ENCODE measurements at places on chromosomes 6 and 20.

DNA sequence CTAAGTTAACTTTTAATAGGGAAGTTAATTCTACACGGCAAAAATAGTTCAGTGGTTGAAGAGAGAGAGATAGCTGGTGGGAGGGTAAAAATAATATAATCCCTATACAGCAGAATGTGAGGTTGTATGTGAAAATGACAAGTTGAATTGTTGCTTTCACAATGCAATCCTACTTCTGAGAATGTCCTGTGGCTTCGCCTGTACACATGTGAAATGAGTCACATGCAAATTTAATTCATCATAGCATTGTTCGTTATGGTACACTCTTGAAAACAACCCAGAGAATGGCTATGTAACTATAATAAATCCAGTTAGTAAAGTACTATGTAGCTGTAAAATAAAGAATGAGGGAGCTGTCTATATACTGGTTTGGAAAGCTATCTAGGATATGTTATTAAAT lies 46.0 kb upstream of the HINT3 start:
- DNase-seq, result no peak

DNA sequence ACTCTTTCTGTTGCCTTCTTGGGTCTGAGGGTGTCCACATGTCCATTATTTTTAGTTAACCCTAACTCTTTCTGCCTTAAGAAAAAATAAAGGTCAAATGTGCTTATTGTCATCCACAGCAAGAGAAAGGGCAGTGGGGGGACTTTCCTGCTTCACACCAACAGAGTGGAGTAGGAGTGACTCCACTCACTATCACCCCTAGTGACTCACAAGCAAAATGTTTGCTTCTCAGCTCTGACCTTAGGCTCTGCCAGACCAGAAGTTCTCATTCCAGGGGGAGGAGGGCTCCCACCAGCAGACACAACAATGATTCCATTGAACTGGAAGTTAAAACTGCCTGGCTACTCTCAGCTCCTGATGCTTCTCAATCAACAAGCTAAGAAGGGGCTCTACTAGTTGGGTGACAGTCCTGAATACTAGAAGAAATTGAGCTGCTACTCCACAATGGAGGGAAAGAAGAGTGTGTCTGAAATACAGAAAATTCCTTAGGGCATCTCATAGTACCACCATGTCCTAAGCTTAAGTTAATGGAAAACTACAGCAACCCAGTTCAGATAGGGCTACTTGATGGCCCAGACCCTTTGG lies 83.9 kb upstream of the AFDN start:
- no peak for DNase-seq

GRCh38 chr6:44110005-44110676 lies 17.1 kb downstream of the MRPL14 start:
- DNase-seq, result no peak

GRCh38 chr6:99344289-99344688 lies 5.2 kb downstream of the FAXC start:
- no peak for DNase-seq

GRCh38 chr20:61053487-61053886 lies 198.6 kb upstream of the CDH4 start:
- no peak for DNase-seq

GRCh38 chr6:42409581-42409980 lies 42.1 kb downstream of the TRERF1 start:
- DNase-seq, result no peak

DNA sequence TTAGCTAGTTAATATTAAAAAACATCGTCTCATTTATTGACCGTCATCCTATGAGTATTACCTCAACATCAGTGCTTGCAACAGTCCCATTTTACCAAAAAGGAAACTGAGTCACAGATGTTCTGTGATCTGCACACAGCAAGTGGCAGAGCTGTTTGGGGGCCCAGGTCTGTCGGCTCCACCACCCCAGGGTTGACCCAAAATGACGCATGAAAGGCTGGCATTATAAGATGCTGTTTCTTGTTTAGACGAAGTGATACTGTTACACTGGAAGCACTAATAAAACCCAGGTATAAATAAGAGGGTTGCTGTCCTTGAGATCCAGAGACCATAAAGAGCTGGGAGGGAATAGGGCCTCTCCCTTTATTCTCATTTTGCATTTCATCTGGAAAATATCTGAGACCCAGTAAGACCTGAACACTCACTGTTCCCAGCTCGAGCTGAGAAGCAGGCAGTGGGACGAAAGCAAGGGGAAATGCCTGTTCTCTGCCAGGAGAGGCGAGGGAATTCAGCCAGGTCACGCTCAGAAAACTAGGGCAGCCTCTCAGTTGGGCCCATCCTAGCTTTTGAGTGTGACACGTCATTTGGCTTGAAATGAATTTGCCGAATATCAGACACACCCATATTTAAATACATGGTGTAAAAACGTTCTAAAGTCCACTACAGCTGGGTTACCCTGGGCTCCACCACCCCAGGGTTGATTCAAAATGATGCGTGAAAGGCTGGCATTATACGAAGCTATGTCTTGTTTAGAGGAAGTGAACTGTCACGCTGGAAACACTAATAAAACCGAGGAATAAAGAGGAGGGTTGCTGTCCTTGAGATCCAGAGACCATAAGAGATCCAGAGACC lies 1.4 kb upstream of the MICAL1 start:
- no peak for DNase-seq

- DNase-seq, result no peak
Measured at GRCh38 chr20:33130568-33131061, 37.3 kb upstream of the BPIFA2 start.

- DNase-seq, result no peak
Measured at GRCh38 chr20:49634116-49634515, 66.2 kb upstream of the PTGIS start.

GRCh38 chr6:89254569-89254968 lies 37.4 kb upstream of the GABRR1 start:
- DNase-seq, result no peak

DNA sequence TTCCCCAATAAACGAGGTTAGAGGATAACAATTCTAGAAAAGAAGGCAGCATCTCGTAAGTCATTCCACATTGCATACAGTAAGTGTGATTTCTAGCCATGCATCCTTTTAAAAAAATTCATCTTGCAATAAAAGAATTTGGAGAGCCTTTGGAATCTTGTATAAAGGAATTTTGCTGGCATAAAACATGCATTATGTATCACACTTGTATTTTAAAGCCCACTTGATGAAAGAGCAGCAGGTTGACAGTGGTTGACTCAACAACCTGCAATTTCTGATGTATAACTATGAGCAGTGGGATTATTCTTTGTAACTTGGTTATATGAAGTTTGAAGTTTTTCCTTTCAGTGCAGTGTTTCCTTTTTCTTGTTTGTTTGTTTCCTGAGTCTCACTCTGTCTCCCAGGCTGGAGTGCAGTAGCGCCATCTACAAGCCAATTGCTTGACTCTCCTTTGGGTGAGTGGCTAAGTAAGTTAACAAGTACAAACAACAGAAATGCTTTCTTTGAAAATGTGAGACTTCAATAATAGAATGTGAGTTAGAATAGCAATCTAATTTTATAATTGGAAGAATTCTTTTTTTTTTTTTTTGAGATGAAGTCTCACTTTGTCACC lies 39.9 kb downstream of the JARID2 start:
- no peak for DNase-seq

- DNase-seq, result no peak
Measured at GRCh38 chr6:163943607-163944385, 529.3 kb downstream of the QKI start.

GRCh38 chr20:2750491-2751251 lies 49.8 kb downstream of the CPXM1 start:
- DNase-seq, result no peak

DNA sequence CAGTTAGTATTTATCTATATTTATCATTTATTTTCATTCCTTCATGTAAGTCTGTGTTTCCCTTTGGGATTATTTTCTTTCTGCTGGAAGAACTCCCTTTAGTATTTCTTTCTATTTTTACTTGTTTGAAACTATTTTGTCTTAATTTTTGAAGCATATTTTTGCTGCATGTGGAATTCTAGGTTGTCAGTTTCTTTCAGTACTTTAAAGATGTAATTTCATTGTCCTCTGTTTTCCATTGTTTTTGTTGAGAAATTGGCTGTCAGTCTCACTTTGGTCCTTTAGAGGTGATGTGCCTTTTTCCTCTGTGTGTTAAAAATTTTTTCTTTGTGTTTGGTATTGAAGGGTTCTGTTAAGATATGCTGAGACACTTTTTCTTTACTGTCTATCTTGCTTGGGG lies 17.1 kb downstream of the RNF182 start:
- no peak for DNase-seq

- DNase-seq, result no peak
Measured at GRCh38 chr6:118551063-118552053, 3.3 kb downstream of the PLN start.

DNA sequence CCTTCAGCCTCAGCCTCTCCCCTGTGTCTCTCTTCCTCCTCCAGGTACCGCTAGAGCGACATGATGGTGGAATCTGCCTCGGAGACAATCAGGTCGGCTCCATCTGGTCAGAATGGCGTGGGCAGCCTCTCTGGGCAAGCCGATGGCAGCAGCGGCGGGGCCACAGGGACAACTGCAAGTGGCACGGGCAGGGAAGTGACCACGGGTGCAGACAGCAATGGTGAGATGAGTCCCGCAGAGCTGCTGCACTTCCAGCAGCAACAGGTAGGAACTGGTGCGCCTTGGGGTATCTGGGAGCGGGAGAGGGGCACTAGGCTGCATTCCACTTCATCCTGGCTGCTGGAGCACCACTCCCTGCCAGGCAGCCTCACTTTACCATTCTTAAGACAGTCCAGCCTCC lies 19.5 kb downstream of the FOXP4 start:
- DNase-seq, result no peak

DNA sequence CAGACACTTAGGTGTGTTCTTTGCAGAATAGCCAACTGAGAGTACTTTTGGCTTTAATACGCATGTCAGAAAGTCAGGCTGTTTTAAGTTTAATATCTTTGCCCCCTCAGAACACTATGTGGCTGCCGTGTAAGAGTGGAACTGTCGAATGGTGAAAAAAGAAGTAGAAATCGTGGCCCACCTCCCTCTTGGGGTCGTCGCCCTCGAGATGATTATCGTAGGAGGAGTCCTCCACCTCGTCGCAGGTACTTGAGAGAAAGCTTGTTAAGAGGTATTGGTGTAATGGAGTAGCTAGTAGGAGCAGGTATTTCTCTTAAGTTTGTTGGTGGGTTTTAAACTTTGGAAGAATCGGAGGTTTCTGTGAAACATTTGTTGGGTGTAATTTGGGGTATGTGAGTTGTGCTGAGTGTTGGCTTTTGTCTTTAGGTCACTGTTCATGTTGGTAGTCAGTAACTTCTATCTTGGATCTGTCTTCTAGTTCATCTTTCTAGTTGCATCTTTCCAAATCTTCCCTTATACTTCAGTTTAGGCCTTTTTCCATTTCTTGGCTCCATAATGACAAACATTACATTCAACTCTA lies 4.7 kb downstream of the SRSF3 start:
- no peak for DNase-seq

DNA sequence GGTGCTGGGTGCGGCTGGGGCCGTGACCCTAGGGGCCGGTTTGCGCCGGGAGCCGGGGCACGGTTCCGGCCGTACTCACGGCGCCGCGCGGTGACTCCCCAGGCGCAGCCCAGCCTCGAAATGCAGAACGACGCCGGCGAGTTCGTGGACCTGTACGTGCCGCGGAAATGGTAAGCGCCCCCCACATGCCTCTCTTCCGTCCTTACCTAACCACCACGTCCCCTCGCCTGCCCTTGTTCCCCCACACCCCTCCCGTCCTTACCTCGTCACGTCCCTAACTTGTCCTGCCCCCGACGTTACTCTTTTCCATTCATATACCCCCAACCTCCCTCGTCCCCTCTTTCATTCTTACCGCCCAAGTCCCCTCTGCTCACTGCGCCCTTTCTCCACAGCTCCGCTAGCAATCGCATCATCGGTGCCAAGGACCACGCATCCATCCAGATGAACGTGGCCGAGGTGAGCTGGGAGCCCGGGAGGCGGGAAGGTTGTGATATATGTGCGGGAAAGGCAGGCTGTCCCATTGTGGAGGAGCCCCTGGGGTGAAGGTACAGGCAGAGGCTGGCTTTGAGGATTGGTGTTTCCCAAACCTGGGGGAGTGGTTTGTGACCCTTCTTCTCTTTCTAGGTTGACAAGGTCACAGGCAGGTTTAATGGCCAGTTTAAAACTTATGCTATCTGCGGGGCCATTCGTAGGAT lies 463 bp downstream of the RPS21 start:
- DNase-seq, result no peak

- no peak for DNase-seq
Measured at GRCh38 chr6:42904467-42904866, 11.4 kb upstream of the PTCRA start.

DNA sequence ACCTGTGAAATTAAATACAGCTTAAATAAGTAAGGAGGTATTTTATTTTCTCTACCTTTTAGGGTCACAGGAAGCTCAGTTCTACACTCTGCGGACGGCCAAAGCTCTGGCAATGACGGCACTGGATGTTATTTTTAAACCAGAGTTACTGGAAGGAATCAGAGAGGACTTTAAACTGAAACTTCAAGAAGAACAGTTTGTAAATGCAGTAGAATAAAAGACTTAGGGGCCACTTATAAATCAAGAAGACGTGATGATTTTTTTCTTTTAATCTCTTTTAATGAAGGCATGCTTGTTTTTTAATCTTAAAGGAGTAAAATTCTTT lies 16.2 kb downstream of the PM20D2 start:
- DNase-seq, result no peak

DNA sequence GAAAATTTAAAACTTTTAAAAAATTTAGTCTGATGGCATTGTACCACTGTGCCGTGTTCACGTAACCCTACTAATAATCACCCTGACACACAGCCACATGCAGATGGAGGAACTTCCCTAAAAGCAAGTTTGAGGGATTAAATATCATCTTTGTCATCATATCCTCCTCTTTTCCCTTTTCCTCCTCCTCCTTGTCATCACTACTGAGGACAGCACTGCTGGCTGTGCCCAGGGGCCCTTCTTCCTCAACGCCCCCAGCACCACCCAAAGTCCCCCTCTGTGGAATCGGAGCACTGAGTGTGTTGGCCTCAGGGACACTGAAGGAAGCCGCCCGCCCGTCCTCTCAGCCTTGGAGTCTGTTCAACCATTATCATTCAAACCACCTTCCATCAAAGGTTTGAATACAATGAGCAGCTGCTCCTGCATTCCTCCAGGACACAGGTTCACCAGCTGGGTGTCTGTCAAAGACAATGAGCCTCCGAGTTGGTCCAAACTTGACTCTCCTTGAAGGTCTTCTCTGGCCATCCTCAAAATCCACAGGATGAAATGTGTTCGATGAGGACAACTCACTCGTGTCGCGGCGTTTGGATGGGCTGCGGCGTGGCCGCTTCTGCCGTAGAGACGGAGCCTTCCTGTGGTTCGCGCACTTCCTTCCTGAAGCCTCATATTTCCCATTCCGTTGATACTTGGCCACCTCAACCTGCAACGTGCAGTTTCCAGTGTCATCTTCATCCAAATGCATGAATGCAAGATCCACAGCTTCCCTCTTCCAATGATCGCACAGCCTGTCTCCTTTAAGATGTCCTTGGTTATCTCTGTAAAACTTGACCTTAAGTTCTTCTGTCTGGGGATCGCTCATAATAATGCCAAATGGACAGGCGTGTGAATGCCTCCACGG lies 23.3 kb downstream of the NQO2 start:
- DNase-seq, result peak; percentile 41

- DNase-seq, result no peak
Measured at GRCh38 chr20:59665656-59666555, 61.6 kb downstream of the PHACTR3 start.

Data from activated CD4-positive, CD25-positive, alpha-beta regulatory T cell treated with anti-CD3 and anti-CD28 coated beads, Interleukin-2, amount 50 U/mL, for 72 hours (primary cell).